ENCODE measurements at places on chromosomes 7 and 10. TPM values are rescaled to one million over a fixed set of nuclear protein-coding genes. Genes with fewer than 3 reads are reported as not detected.

GRCh38 chr7:36736090-36736898 lies 12.0 kb upstream of the AOAH start:
- H3K4me1 ChIP-seq: peaks cover 59% of the 10 kb centered on the region
- no peaks in the 10 kb centered on the region for H3K27me3 ChIP-seq
- H3K36me3 ChIP-seq: peaks cover 33% of the 10 kb centered on the region
- no peak for DNase-seq
- H3K4me3 ChIP-seq: peak overlapping the region; percentile 82

DNA sequence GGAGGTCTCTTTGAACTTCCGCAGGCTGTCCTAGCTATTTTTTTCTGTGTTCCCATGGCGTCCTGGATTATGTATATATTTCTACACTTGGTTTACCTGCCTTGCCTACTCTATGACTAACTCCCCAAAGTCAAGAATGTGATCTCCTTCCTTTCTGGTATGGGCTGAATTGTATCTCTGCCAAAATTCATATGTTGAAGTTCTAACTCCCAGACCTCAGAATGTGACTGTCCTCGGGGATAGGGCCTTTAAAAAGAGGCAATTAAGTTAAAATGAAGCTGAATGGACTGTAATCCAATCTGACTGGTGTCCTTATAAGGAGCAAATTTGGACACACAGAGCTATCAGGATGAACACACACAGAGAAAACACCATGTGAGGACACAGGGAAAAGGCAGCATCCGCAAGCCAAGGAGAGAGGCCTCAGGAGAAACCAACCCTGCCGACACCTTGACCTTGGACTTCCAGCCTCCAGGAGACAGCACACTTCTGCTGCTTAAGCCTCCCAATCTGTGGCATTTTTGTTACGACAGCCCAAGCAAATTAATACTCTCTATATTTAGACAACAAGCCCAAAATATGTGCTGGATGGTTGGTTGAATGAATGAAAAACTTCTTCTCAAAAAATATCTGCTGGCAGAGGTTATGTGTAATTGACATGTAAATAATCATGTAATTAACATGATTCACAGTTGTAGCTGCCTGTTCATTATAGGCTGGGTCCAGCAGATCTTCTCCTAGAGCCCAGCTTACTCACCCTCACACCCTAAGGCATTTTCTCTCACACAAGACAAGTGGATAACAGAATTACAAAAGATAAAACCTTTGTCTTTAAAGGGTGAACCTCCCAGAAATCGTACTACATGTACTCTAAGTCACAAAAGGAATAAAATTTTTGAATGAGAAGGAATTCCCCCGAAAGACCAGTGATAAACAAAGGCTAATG lies 123.7 kb downstream of the CUBN start:
- peaks cover 28% of the 10 kb centered on the region for H3K4me1 ChIP-seq
- H3K4me3 ChIP-seq: no peak overlapping the region
- DNase-seq: no peak

CPVL gene
- 1.4 TPM for total RNA-seq

GHRHR gene
- total RNA-seq: not detected
